ENCODE measurements at places on chromosomes 4 and X. TPM values are rescaled to one million over a fixed set of nuclear protein-coding genes. Genes with fewer than 3 reads are reported as not detected.

VGLL1 gene
- not detected for polyA plus RNA-seq

GC gene
- polyA plus RNA-seq: not detected

GALNTL6 gene
- polyA plus RNA-seq: 0.01 TPM

CT45A1 gene
- polyA plus RNA-seq: not detected

KLHL13 gene
- polyA plus RNA-seq: 1.5 TPM

SLC25A4 gene
- polyA plus RNA-seq: 934 TPM

USP17L21 gene
- not detected for polyA plus RNA-seq

DCAF12L2 gene
- polyA plus RNA-seq: 0.07 TPM

NUDT9 gene
- polyA plus RNA-seq: 35.1 TPM

FGF2 gene
- polyA plus RNA-seq: 0.94 TPM

SMIM31 gene
- not detected for polyA plus RNA-seq

HPGDS gene
- 0.06 TPM for polyA plus RNA-seq

DNA sequence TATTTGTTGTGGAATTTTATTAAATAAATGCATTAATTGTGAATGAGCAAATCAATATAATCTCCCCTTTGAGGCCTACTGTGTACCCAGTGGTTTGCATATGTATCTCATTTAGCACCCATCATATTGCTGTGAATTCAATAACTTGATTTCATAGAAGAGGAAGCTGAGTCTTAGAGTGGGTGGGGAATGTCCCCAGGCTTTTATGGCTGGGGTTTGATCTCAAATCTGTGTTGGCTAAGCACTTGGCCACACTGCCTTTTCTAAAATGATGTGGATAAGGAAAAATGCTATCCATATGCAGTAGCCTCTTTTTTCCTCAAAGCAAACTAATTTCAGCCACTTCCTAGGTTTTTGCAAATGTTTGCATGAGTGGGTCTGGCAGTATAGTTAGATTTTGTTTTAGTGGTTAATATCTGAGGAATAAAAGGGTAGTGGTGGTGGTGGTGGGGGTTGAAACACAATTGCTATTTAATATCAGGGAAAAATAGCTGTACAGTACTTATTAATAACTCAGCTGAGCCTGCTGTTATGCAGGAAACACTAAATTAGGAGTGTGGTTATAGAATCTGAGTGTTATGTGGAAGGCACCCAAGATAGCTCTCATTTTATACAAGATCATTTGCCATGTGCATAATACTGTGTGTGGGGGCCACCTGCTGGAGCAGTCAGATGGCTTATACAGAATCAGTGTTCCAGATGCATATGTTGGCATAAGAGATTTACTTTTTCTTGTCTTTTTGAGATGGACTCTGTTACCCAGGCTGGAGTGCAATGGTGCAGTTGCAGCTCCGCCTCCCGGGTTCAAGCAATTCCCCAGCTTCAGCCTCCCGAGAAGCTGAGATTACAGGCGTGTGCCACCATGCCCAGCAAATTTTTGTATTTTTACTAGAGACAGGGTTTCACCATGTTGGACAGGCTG lies 108.0 kb downstream of the TMEM131L start:
- peak; percentile 74 for DNase-seq

DNA sequence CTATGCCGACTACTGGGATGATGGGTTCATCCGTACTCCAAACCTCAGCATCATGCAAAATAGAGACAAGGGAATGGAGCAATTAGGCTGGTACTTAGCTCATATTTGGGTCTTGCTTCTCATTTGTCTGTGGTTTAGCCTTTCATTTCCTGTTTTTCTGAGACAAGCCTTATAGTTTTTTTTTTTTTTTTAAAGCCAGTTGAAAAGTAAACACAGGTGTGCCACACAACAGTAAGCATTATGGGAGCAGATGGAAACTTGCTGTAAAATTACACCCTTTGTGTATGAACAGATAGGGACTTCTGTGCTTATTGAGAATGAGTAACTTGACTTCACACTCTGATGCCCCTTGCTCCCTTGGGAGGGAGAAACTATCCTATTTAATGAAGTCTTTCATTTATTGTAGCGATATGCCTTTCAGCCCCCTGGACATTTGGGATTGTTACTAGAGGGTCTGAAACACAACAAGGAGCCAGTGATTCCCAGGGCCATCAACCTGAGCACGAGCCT lies 13.7 kb downstream of the RASSF6 start:
- no peak for DNase-seq

- DNase-seq: no peak
Measured at GRCh38 chrX:139882299-139882698, 50.6 kb downstream of the ATP11C start.

- DNase-seq: no peak
Measured at GRCh38 chr4:189022440-189023035, 883.3 kb downstream of the TRIML1 start.

GRCh38 chr4:177118596-177118995 lies 191.1 kb upstream of the NEIL3 start:
- DNase-seq: peak; percentile 18

DNA sequence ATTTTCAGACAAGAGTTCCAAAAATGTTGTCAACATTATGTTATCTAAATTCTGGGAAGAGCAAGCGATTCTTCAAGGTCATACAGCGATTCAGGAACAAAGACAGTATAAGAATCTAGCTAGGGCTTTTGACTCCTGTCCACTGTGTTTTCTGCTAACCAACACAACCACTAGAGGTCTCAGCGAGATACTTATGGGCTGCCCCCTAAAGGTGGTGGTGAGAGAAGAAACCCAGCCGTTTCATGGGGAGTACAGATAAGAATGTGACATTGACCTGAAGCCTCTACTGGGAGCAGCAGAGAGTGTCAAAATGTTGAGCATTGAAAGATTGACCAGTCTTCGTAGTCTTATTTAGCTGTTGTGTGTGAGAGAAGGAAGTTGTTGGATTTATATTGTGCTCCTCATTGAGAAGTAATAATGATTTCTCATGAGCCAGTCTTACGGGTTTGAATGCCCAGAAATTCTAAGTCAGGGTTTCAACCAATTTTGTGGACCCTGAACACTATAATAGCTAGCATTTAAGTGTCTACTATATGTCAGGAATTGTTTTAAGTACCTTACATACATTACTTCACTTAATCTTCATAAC lies 168.3 kb downstream of the SPRY1 start:
- no peak for DNase-seq

- no peak for DNase-seq
Measured at GRCh38 chr4:111434586-111434985, 710.7 kb upstream of the FAM241A start.

- DNase-seq: no peak
Measured at GRCh38 chr4:154741922-154742850, 1.6 kb upstream of the LRAT start.

DNA sequence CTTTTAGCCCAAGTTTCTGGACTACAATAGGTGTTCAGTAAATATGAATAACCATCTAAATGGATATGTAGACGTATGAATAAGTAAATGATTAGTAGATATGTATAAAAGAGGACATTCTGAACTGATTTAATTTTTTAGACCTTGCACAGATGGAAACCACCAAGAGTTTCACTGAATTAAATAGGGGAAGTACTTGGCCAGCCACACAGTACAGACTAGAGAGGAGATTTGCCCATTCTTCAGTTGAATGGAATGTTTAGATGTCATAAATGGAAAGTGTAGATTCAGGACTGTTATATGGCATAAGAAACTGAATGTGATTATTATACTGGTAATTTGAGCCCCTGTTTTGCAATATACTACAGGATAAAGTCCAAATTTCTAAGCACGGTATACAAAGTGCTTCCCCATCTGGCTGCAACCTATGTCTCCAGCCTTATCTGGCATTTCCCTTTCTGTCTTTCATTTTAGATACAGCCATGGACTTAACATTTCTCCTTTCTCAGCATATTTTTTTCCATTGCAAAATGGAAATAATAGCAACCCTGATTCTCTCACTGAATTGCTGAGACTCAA lies 137.8 kb upstream of the HS3ST1 start:
- DNase-seq: no peak

- no peak for DNase-seq
Measured at GRCh38 chr4:2941138-2942036, 21.8 kb downstream of the NOP14 start.

DNA sequence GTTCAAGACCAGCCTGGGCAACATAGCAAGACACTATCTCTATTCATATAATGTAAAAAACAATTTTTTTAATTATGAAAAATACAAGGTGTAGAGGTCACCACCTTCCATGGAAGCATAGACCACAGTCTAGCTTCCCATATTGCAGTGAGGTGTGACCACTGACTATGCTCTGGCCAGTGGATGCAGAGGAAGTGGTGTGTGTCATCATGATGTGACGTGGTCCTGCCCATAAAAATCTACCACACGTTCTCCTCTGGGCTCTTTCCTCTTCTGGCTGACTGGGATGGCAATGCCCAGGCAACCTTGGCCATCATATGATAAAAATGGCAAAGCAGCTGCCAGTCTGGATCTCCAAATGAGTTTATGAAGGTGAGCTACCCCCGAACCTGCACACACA lies 65.7 kb downstream of the RBM47 start:
- no peak for DNase-seq

DNA sequence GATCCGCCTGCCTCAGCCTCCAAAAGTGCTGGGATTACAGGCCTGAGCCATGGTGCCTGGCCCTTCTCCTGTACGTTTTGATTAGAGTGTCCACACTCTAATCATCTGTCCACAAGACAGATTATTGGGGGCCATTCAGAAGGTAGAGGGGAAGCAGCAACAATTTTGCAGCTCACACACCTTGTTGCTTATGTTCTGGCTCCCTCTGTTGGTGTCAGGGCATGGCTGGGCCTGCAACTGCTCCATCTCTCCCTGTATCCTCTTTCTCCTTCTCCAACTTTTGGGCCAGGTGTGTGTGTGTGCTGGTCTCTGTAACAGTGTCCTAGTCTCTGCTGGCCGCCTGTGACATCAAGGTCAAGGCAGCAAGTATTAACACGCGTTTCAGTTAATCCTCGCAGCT lies 125.5 kb upstream of the MBNL3 start:
- no peak for DNase-seq

- DNase-seq: no peak
Measured at GRCh38 chr4:99807666-99808065, 9.0 kb upstream of the DAPP1 start.

DNA sequence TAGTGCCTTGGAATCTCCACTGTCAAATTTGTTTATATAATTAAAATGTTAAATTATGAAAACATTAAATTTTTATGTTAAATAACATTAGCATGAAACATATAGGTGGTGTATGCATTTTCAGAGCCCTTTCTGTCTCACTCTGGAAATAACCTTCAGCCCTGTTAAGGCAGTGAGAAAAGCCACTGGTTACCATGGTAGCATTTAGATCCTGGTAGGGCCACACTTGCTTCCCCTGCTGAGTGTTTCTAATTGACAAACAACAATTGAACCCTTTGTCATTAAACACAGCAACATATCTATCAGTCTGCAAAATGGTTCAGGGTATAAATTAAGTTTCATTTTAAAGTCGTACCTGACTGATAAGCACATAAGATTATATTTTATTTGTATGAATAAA lies 63.5 kb downstream of the PDK3 start:
- no peak for DNase-seq

- DNase-seq: no peak
Measured at GRCh38 chrX:150476164-150476699, 92.2 kb upstream of the MTM1 start.

DNA sequence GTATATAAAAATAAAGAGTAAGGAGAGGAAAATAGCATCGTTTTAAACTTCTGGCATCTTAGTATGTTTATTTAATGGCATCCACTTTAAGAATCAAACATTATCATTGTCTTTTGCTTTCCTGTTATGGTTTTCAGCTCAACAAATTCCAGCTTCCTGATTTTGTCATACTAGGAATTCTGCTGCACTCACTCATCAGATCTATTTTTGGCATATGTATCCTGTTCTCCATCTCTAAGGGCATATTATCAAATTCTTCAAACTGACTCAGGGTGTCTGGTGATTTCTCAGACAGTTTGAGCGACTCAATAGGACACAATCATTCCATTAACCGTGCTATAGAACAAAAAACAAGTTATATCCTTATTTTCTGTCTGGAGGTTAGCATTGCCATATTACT lies 248.5 kb upstream of the DIAPH2 start:
- no peak for DNase-seq

- DNase-seq: no peak
Measured at GRCh38 chrX:48698306-48698705, 1.8 kb downstream of the SUV39H1 start.

GRCh38 chr4:26071688-26072087 lies 157.7 kb downstream of the SMIM20 start:
- no peak for DNase-seq

DNA sequence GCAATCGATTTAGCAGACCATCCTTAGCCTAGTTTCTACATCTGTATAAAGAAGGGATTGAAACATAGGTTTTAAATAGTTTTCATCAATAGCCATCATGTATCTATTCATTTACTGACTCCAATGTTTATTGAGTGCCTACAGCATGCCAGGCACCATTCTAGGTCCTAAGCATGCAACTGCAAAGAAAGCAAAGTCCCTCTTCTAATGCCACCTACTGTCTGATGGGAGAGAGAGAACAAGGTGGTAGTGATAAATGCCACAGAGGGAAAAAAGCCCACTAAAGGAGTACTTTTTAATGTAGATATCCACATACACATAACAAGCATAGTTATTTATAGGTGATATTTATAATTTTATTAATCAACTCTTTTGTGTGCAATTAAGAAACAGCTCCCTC lies 67.6 kb upstream of the PPARGC1A start:
- no peak for DNase-seq

GRCh38 chrX:77640702-77641101 lies 145.3 kb downstream of the ATRX start:
- DNase-seq: no peak

- DNase-seq: no peak
Measured at GRCh38 chrX:80578517-80579105, 158.4 kb downstream of the TENT5D start.

Measured in psoas muscle (tissue), 8 donors.